ENCODE measurements at places on chromosomes 7 and 10.

- no peak for DNase-seq
These were observed 572.0 kb downstream of the PTPRN2 start for GRCh38 chr7:158015403-158016179.

DNA sequence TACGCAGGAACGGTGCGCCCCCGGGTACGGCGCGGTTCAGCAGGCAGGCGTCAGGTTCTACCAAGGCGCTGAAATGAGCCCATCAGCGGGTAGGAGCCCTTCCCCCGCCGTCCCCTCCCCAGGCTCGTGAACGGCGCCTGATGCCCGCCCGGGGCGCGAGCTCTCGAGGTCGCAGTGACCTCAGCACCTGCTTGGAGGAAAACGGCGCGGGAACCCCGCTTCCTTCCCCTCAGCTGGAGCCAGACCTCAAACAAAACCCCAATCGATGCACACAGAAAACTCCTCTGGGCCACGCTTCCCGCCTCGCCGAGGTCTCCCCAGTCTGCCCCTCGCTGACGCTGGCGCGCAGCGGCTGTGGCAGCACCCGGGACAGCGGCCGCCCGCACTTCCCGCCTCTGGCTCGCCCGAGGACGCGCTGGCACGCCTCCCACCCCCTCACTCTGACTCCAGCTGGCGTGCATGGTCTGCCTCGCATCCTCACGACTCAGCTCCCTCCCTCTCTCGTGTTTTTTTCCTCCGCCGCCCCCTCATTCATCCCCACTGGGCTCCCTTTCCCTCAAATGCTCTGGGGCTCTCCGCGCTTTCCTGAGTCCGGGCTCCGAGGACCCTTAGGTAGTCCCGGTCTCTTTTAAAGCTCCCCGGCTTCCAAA is 514 bp upstream of the GAD2 start:
- peak; percentile 90 for DNase-seq

- DNase-seq, result no peak
These were observed 466.6 kb upstream of the IGFBP3 start for GRCh38 chr7:46387646-46388045.

- no peak for DNase-seq
These were observed 22.9 kb upstream of the CACNB2 start for GRCh38 chr10:18117276-18117675.

- no peak for DNase-seq
These were observed 27.4 kb downstream of the GTF2I start for GRCh38 chr7:74684921-74685320.

- no peak for DNase-seq
These were observed 48.2 kb upstream of the CREB5 start for GRCh38 chr7:28364082-28364481.

DNA sequence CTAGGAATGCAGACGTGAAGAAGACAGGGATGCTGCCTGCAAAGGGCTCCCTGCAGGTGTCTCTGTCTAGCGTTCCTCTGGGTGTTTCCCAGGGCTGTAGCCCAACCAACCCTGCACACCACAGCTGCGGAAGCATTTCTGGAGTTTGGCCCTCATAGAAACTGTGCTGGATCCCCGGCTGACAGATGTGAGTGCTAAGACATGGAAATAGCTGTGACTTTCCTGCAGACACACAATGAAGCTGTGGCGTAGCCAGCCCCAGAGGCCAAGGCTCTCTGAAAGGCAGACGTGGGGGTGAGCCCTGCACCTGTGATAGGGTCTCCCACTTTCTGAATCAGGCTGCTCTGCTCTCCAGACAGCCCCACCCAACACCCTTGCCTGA is 44.8 kb downstream of the ADCYAP1R1 start:
- no peak for DNase-seq

Measured in neural progenitor cell (in vitro differentiated cells).